ENCODE measurements at places on chromosomes 2 and 18.

DNA sequence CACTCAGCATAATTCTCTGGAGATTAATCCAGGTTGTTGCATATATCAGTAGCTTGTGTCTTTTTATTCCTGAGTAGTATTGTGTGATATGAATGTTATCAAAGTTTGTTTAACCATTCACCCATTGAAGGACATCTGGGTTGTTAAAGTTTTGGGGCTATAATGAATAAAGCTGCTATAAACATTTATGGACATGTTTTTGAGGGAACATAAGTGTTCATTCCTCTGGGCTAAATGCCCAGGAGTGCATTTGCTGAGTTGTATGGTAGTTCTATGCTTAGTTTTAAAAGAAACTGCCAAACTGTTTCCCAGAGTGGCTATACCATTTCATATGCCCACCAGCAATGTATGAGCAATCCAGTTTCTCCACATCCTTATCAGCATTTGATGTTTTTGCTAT, 21.8 kb upstream of the KCNJ13 start:
- DNase-seq: no peak
- H3K4me1 ChIP-seq: no peaks in the 10 kb centered on the region
- H3K27me3 ChIP-seq: no peaks in the 10 kb centered on the region
- peaks cover 71% of the 10 kb centered on the region for H3K36me3 ChIP-seq

DNA sequence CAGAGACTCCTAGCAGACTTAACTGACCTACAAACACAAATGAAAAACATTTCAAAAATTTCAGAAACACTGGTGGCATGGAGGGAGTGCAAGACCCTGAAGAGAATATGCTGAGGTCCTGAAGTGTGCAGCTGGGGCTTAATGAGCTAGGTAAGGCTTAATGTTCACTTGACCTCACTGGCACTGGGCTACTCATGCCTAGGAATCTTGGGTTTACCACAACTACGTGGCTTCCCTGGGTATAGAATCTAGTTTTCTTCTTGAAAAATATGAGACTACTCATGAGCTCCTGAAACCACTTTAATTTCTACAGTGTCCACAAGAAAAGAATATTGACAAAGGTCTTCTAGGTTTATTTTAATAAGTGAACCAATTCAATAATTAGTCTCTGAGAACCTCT, 139.8 kb downstream of the HNMT start:
- H3K27ac ChIP-seq: no peak overlapping the region
- DNase-seq: no peak
- H3K4me1 ChIP-seq: peaks cover 4% of the 10 kb centered on the region
- no peak overlapping the region for H3K4me3 ChIP-seq
- H3K27me3 ChIP-seq: no peaks in the 10 kb centered on the region
- H3K36me3 ChIP-seq: no peaks in the 10 kb centered on the region

DNA sequence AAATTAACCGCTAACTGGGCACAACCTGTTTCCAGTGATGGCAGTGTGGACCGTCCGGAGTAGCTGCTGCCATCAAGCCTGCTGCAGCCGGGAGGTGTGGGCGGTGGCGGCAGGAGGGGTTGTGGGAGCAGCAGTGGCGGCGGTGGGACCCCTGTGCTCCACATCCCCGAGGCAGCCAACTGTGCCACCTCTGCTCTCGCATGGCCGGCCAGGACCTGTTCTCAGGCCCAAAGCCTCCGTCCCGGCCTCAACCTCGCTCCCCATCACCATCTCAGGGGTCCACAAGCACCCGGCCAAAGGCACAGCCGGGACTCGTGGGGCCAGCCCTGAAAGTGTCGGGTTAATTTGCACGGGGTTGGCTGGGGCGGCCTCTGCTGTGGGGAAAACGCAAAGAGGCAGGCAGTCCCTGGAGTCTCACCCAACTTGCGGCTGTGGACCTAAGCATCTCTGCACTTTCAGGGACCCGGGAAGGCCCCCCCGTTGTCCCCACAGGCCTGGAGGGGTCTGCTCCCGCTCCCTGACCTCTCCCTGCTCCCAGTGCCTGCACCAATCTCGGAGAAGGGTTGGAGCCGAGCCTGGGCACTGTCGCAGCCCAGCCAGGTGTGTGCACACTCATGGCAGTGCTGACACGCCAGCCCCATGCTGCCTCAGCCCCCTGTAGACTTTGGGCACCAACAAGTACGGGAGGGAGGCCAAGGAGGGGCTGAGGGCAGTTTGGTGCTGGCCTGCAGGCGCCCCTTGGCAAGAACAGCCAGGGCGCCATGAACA, 44.4 kb upstream of the PEX13 start:
- no peak overlapping the region for H3K4me3 ChIP-seq
- no peaks in the 10 kb centered on the region for H3K4me1 ChIP-seq
- H3K36me3 ChIP-seq: no peaks in the 10 kb centered on the region
- no peak overlapping the region for H3K27ac ChIP-seq

GRCh38 chr2:155377931-155378444, 679.5 kb downstream of the KCNJ3 start:
- H3K4me1 ChIP-seq: no peaks in the 10 kb centered on the region
- H3K36me3 ChIP-seq: no peaks in the 10 kb centered on the region
- H3K27me3 ChIP-seq: no peaks in the 10 kb centered on the region
- H3K4me3 ChIP-seq: no peak overlapping the region
- DNase-seq: no peak

DNA sequence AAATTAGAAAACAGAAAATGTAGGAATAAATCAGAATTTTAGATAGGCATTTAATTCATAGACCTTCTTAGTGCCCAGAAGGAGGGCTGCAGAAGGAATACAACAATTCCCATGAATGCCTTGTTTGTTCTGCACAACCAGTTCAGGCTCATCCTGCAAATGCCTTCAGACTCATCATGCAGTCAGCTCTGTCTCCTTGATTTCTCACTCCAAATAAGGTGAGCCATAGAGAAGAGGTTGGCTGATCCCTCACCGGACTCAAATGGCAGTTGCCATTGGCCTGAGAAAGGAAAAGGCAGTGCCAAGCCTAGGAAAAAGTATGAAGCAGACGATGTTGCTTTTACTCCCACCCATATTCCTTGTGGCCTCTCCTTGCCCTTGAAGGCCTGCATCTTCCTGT, 50.3 kb downstream of the DSC3 start:
- H3K27me3 ChIP-seq: peaks cover 3% of the 10 kb centered on the region
- H3K27ac ChIP-seq: no peak overlapping the region
- no peak overlapping the region for H3K4me3 ChIP-seq
- peaks cover 5% of the 10 kb centered on the region for H3K36me3 ChIP-seq
- no peak for DNase-seq

DNA sequence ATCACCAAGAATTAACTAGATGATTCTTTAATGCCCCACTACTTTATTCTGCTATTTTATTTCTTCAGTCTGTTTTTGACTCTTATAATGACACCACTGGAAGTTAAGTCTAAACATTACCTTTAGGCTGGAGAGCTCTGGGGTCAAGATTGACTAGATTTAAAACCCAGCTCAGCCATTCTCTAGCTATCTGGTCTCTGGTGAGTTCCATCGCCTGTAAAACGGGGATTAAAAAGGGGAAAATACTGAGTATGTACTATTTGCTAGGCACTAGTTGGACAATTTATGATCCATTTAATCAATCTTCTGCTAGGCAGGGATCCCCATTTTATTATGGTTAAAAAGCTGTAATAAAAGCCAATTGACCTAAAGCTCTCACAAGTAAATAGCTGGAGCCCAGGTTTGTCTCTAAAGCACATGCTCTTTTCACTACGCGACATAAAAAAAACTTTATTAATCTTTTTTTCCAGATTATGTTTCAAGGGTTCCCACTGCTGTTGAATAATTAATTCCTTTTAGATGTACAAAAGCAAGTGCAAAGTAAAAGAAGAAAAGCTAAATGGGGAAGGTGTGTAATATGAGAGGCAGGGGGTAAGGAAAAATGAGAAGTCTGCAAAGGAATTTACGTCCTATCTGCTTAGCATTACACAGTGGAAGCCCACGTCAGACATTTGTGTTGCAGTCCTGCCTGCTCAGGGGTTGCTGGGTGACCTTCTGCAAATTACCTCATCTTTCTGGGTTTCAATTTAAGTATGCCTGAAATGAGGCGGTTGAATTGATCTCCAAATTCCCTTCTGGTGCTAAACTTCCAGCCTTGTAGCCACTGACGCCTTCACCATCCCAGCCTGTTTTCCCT, 918 bp upstream of the NABP1 start:
- H3K27ac ChIP-seq: peak overlapping the region; percentile 97
- DNase-seq: no peak
- no peaks in the 10 kb centered on the region for H3K27me3 ChIP-seq
- peak overlapping the region; percentile 95 for H3K4me3 ChIP-seq
- peaks cover 41% of the 10 kb centered on the region for H3K4me1 ChIP-seq
- H3K36me3 ChIP-seq: no peaks in the 10 kb centered on the region

DNA sequence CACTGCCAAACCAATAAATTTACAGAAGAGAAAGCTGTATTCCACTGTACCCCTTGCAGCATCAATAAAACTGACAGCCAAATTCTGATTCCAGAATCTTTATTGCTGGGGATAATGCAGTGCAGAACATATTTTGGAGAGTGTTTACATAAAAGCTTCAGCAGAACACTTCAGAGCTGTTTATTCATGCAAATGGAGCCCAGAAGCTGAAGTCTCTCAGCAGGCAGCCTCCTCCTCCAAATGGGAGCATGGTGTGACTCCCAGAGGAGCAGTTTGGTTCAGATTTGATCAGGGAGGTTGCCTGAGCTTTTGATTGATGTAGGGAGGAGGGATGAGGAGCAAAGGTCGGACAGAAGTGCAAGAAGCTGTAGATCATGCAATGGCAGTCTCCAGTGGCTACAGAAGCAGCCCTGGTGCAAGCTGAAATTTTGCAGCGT, 22.4 kb downstream of the LHCGR start:
- peak; percentile 49 for DNase-seq
- peaks cover 71% of the 10 kb centered on the region for H3K4me1 ChIP-seq
- H3K36me3 ChIP-seq: peaks cover 2% of the 10 kb centered on the region
- H3K27me3 ChIP-seq: peaks cover 30% of the 10 kb centered on the region
- peak overlapping the region; percentile 22 for H3K27ac ChIP-seq
- peak overlapping the region; percentile 69 for H3K4me3 ChIP-seq

GRCh38 chr2:38440655-38441054, 63.6 kb upstream of the ATL2 start:
- H3K27ac ChIP-seq: no peak overlapping the region
- peaks cover 73% of the 10 kb centered on the region for H3K27me3 ChIP-seq
- no peak for DNase-seq
- H3K4me3 ChIP-seq: no peak overlapping the region
- H3K36me3 ChIP-seq: no peaks in the 10 kb centered on the region
- H3K4me1 ChIP-seq: peaks cover 35% of the 10 kb centered on the region

GRCh38 chr2:241110607-241111439, 8.7 kb upstream of the MTERF4 start:
- peaks cover 3% of the 10 kb centered on the region for H3K27me3 ChIP-seq
- DNase-seq: no peak
- H3K36me3 ChIP-seq: peaks cover 13% of the 10 kb centered on the region
- H3K4me3 ChIP-seq: no peak overlapping the region
- peak overlapping the region; percentile 54 for H3K27ac ChIP-seq
- no peaks in the 10 kb centered on the region for H3K4me1 ChIP-seq

DNA sequence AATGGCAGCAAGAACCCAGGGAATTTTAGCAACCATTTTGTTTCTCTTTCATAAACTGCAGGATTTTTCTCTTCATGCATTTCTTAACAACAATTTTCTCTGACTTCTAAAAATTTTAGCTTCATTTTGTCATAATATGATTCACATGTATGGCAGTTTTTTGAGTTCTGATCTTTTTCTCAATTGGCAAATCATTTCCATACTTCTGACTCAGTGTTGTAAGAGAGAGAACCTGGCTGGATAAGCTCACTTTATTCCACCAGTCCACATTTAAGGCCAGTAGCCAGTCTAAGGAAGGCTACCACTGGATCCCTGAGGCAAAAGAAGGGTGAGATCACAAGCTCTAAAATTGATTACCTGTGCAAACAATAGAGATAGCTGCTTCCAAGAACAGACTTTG, 42.8 kb upstream of the COL3A1 start:
- H3K36me3 ChIP-seq: no peaks in the 10 kb centered on the region
- no peak overlapping the region for H3K4me3 ChIP-seq
- H3K27ac ChIP-seq: no peak overlapping the region
- H3K4me1 ChIP-seq: no peaks in the 10 kb centered on the region
- H3K27me3 ChIP-seq: no peaks in the 10 kb centered on the region

DNA sequence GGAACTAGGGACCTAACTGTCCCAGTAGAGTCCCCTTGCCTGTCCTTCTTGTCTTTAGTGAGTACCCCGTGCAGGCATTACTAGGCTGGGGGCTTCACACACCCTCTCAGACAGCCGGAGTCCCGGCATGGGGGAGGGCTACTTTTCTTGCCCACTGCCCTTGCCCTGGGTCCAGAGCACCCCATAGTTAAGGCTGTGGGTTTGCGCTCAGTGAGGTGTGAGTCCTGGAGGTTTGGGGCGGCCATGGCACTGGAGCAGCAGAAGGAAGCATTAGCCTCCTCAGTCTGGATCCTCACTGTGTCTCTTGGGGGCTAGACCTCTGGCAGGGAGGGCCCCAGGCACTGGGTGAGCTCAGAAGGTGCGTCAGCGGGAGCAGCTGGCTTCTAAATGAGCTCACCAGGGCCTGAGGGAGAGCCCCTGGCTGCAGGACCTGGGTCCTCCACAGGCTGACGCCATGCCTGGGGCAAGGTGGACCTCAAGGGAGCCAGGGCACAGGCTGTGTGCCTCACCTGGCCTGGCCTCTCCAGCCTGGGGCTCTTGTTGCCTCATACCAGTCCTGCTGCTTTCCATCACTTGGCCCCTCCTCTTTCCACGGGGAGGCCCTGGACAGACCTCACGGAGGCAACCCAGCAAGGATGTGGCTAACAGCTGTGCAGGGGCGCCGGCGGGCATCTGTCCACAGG, 27.4 kb downstream of the HS6ST1 start:
- H3K4me3 ChIP-seq: no peak overlapping the region
- no peak overlapping the region for H3K27ac ChIP-seq
- H3K4me1 ChIP-seq: peaks cover 32% of the 10 kb centered on the region
- no peak for DNase-seq
